ENCODE measurements at places on chromosomes 5 and 9. TPM values are rescaled to one million over a fixed set of nuclear protein-coding genes. Genes with fewer than 3 reads are reported as not detected.

DNA sequence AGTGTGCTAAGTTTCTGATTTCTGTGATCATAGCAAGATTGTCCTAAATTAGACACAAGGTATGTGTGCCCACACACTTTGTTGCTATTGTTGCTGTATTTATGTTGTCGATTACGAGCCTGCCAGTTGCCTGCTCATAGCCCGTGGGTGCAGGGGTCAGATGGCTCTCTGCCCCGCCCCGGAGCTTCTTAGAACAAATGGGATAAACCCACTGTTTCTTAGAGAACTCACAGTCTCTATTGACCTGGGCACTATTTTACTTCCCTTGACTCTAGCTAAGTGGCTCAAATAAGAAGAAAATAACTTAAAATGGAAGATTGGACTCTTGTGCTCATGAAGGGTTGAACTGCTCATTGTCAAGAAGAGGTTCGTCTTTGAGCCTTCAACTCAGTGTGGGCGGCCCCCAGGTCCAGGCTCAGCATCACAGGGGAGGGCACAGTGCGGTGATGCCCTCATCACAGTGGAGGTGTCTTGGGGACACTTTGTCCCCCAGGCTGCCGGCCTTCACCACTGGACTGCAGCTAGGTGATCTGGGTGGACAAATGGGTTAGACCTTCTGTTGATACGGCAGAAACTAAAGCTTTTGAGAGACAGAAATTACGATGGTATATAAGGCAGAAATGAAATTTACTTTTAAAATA, 155.5 kb downstream of the TENT4A start:
- DNase-seq = no peak
- H3K4me1 ChIP-seq = peaks cover 4% of the 10 kb centered on the region
- no peaks in the 10 kb centered on the region for H3K27me3 ChIP-seq
- no peak overlapping the region for H3K4me3 ChIP-seq
- no peaks in the 10 kb centered on the region for H3K36me3 ChIP-seq

GRCh38 chr5:102832445-102832844, 77.3 kb downstream of the PAM start:
- peaks cover 6% of the 10 kb centered on the region for H3K4me1 ChIP-seq
- no peak overlapping the region for H3K27ac ChIP-seq
- no peaks in the 10 kb centered on the region for H3K36me3 ChIP-seq
- H3K27me3 ChIP-seq = no peaks in the 10 kb centered on the region
- no peak for DNase-seq

Gene LURAP1L
- 0.27 TPM for total RNA-seq

DNA sequence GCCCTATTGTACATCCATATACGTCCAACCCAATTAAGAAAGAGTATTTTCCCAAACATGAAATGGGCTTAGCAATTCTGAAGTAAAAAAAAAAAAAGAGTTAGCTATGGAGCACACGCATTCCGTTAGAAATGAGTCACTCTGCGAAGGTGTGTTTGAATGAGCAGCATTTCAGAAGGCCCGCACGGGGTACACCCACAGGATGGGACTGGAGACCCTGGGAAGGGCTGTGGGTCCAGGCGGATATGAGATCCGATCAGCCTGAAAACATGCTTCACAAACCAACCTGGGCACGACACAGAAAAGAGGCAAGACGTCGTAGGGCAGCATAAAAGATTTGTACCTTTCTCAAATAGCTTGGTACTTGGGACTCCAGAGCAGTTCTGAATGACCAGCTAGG, 173.9 kb upstream of the KLF9 start:
- H3K27me3 ChIP-seq = no peaks in the 10 kb centered on the region
- no peaks in the 10 kb centered on the region for H3K4me1 ChIP-seq
- no peaks in the 10 kb centered on the region for H3K36me3 ChIP-seq
- H3K27ac ChIP-seq = no peak overlapping the region
- no peak overlapping the region for H3K4me3 ChIP-seq

GRCh38 chr5:140311011-140311467, 8.1 kb upstream of the PFDN1 start:
- no peak overlapping the region for H3K27ac ChIP-seq
- peaks cover 5% of the 10 kb centered on the region for H3K27me3 ChIP-seq
- no peaks in the 10 kb centered on the region for H3K4me1 ChIP-seq
- no peaks in the 10 kb centered on the region for H3K36me3 ChIP-seq

DNA sequence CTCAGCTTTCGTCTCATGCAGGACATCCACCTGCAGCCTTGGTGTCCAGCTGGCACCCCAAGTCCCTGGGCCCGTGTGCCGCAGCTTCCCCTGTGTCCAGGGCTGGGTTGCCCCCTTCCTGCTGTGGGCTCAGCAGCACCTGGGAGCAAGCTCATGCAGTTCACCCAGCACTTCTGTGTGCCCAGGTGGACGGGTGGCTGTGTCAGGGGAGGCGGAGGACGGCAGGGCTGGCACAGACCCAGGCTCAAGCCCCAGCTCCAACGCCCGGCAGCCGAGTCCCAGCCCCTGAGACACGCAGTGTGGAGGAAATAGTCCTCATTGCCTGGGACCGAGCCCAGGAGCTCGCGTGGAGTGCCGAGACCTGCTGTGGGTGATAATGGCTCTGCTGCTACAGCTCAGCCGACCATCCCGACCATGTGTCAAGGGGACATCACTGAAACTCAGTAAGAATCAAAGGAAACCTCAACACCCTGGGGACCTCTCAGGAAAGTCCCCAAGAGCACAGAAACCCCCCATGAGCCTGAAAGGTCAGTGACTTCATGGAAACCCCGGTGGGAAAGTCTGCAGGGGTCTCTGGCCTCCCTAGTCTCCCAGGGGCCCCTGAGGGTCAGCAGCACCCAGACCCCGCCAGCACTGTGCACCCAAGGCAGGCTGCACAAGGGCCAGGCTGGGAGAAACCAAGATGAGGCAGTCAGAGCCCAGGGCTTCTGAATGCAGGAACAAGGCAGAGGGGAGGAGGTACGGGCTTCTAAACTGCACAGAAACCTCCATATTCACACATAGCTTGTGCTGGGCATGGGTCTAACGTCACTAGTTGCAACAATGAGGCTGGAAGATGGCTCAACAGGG, 38.8 kb downstream of the LPCAT1 start:
- H3K27ac ChIP-seq = peak overlapping the region; percentile 43
- no peaks in the 10 kb centered on the region for H3K36me3 ChIP-seq
- H3K4me3 ChIP-seq = no peak overlapping the region
- H3K27me3 ChIP-seq = no peaks in the 10 kb centered on the region

- peaks cover 13% of the 10 kb centered on the region for H3K27me3 ChIP-seq
- peaks cover 56% of the 10 kb centered on the region for H3K4me1 ChIP-seq
- DNase-seq = no peak
- peak overlapping the region; percentile 80 for H3K4me3 ChIP-seq
- peaks cover 11% of the 10 kb centered on the region for H3K36me3 ChIP-seq
These were observed 3.4 kb downstream of the MATR3 start for GRCh38 chr5:139296862-139297326.

Gene TGFBI
- total RNA-seq = 4.6 TPM

DNA sequence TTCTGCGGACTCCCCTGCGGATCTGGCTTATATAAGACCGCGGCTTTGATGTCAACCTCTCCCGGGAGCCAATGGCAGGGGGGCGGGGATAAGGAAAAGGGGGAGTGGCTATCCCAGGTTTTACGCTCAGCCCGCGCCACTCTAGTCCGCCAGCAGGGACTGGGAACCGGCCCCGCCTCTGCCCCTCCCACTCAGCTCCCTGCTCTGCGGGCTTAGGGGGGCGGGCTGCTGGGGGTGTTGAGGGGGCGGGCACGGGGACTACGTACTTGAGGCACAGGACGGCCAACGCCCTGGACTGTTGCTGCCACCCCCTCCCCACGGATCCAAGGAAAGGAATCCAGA, at the start of gene HAND1:
Gene HAND1 (minus strand): TSS at position 4 of the 342 bp plus-strand sequence. CDS start 219 bp downstream, outside the sequence.
- H3K27me3 ChIP-seq = peaks cover 100% of the 10 kb centered on the region
- H3K4me3 ChIP-seq = peak within 1 kb of the TSS; percentile 51
- peak; percentile 50 for DNase-seq
- H3K27ac ChIP-seq = no peak within 1 kb of the TSS
- no peaks in the 10 kb centered on the region for H3K36me3 ChIP-seq
- H3K4me1 ChIP-seq = peaks cover 20% of the 10 kb centered on the region

GRCh38 chr9:26219961-26220360, 541.7 kb upstream of the TUSC1 start:
- H3K36me3 ChIP-seq = peaks cover 2% of the 10 kb centered on the region
- H3K27me3 ChIP-seq = no peaks in the 10 kb centered on the region
- H3K4me3 ChIP-seq = no peak overlapping the region
- H3K27ac ChIP-seq = no peak overlapping the region

DNA sequence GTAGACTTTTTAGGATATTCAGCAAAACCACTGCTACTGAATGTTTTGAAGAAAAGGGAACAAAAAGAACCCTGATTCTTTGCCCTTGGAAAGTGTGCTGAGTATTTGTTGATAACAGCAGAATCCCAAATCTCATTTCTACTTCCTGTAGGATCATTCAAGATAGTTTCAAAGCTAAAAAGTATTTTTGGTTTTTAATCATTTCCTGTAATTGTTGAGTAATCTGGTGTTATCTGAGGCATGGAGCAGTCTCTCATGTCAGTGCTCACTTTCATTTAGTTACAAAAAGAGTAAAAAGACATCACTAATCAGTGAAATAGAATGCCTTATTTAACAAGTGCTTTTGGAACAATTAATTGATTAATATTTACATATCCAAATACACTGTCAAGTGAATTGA, 56.1 kb downstream of the ITGA2 start:
- H3K36me3 ChIP-seq = no peaks in the 10 kb centered on the region
- no peaks in the 10 kb centered on the region for H3K27me3 ChIP-seq
- no peak overlapping the region for H3K27ac ChIP-seq
- no peak overlapping the region for H3K4me3 ChIP-seq
- H3K4me1 ChIP-seq = no peaks in the 10 kb centered on the region
- DNase-seq = no peak

Gene PCDHA5
- 1.3 TPM for total RNA-seq

DNA sequence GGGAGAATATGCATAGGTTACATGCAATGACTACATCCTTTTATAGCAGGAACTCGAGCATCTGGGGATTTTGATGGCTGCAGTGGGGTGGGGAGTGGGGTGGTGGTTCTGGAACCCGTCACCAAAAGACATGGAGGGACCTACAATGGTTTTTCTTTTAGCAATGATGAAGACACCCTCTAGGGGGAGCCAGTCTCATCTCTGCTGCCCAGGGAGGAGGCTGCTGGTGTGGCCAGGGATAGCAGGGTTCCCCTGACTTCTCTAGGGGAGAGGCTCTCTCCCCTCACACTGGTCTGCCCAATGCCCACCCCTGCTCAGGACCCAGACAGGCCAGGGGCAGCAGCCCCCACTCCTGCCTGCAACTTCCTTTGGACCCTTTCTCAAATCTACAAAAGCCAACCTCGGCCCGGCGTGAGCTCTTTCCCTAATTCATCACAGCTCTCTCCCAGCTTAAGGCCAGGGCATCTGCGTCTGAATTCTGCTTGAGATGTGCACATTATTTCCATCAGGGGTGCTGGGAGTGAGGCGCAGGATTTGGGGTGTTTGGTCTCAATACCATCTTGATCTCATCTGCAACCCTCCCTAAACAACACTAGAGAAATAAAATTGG, 73.6 kb upstream of the RETREG1 start:
- peak overlapping the region; percentile 65 for H3K27ac ChIP-seq
- peak; percentile 70 for DNase-seq
- no peaks in the 10 kb centered on the region for H3K27me3 ChIP-seq
- H3K4me3 ChIP-seq = peak overlapping the region; percentile 36

GRCh38 chr9:69204849-69205248, 30.8 kb downstream of the TJP2 start:
- H3K27ac ChIP-seq = no peak overlapping the region
- no peaks in the 10 kb centered on the region for H3K27me3 ChIP-seq
- H3K4me3 ChIP-seq = no peak overlapping the region
- H3K4me1 ChIP-seq = peaks cover 21% of the 10 kb centered on the region

DNA sequence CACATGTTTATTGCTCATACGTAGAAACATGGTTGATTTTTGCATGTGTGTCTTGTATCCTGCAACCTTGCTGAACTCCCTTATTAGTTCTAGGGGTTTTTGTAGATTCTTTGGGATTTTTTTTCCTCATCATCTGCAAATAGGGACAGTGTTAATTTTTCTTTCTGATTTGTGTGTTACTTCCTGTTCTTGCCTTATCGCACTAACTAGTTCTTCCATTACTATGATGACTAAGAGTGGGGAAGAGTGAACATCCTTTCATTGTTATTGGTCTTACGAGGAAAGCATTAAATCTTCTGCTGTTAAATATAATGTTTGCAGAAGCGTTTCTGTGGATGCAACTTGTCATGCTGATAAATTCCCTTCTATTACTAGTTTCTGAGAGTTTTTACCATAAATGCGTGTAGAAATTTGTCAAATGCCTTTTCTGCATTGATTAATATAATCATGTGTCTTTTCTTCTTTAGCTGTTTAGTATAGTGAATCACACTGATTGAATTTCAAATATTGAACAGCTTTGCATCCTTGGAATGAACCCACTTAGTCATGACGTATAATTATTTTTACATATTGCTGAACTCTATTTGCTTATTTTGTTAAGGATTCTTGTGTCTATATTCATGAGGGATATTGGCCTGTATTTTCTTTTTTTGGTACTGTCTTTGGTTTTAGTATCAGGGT, 32.1 kb upstream of the RNF130 start:
- no peak overlapping the region for H3K27ac ChIP-seq
- peaks cover 7% of the 10 kb centered on the region for H3K36me3 ChIP-seq
- H3K4me3 ChIP-seq = no peak overlapping the region
- H3K27me3 ChIP-seq = no peaks in the 10 kb centered on the region

- H3K4me3 ChIP-seq = no peak overlapping the region
- H3K27me3 ChIP-seq = peaks cover 3% of the 10 kb centered on the region
- no peaks in the 10 kb centered on the region for H3K4me1 ChIP-seq
- no peaks in the 10 kb centered on the region for H3K36me3 ChIP-seq
- DNase-seq = no peak
These were observed 130.7 kb upstream of the ACO1 start for GRCh38 chr9:32253731-32254130.

DNA sequence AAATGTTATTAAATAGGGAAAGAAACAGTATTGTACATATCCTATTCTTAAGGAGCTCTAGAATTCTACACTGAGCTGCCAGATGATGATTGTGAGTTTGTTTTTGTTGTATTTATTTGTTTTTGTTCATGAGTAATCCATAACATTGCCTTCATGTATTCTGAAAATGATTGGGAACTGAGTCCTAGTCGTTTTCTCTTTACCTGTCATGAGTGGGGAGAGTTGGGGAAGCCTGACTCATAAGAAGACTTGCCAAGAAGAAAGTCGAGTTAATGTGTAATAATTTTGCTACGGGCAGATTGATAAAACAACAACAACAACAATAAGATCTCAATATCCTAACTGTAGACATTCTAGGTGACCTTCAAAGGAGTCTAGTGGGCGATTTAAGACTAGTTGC, 103.8 kb downstream of the ANKRD55 start:
- peaks cover 5% of the 10 kb centered on the region for H3K36me3 ChIP-seq
- H3K27me3 ChIP-seq = no peaks in the 10 kb centered on the region
- H3K27ac ChIP-seq = no peak overlapping the region
- no peak overlapping the region for H3K4me3 ChIP-seq
- peaks cover 24% of the 10 kb centered on the region for H3K4me1 ChIP-seq
- no peak for DNase-seq

DNA sequence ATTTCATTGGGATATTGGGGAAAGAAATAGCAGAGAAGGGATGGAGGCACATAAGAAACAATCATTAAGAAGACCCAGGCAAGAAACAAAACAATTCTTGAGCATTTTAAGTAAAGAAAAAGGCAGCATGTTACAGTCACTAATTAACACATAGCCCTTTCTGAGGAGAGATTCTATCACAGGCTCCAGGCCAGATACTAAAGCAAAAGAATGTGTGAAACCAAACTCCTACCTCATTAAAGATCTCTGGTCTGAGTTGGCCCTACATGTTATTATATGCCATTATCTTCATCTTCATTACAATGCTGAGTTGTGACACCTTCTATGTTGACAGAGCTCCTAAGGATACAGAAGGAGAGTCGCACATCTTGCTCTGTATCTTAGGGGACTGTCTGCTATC, 37.5 kb downstream of the DAP start:
- peaks cover 27% of the 10 kb centered on the region for H3K36me3 ChIP-seq
- H3K27me3 ChIP-seq = no peaks in the 10 kb centered on the region
- no peak overlapping the region for H3K4me3 ChIP-seq
- DNase-seq = no peak
- no peaks in the 10 kb centered on the region for H3K4me1 ChIP-seq

Data from neural crest cell (in vitro differentiated cells).